Lung (tissue), 17 donors: ENCODE measurements at places on chromosomes 7 and 10.

- H3K27ac ChIP-seq, result no peak overlapping the region
- H3K36me3 ChIP-seq, result no peaks in the 10 kb centered on the region
- peaks cover 27% of the 10 kb centered on the region for H3K27me3 ChIP-seq
- H3K4me3 ChIP-seq, result no peak overlapping the region
Measured at GRCh38 chr10:26215935-26216584, 514 bp upstream of the GAD2 start.

DNA sequence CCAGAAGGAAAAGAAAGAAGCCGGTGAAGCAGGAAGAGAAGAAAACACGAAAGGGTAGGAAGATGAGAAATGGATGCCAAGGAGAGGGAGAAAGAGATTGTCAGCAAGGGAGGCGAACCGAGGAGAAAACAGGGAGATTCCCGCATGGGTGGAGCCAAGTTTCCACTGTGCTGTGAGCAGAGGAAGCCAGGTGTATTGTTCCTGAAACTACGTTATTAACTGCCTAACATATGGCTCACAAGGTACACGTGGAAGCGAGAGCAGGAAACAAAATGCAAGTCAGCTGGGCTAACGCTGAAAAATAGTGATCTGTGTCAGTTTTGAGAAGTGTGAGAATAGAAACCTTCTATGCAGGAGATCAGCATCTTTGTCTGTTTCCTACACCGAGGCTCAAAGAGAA lies 20.4 kb upstream of the HIPK2 start:
- H3K4me3 ChIP-seq, result no peak overlapping the region
- H3K27me3 ChIP-seq, result no peaks in the 10 kb centered on the region
- no peaks in the 10 kb centered on the region for H3K36me3 ChIP-seq
- no peak for DNase-seq

DNA sequence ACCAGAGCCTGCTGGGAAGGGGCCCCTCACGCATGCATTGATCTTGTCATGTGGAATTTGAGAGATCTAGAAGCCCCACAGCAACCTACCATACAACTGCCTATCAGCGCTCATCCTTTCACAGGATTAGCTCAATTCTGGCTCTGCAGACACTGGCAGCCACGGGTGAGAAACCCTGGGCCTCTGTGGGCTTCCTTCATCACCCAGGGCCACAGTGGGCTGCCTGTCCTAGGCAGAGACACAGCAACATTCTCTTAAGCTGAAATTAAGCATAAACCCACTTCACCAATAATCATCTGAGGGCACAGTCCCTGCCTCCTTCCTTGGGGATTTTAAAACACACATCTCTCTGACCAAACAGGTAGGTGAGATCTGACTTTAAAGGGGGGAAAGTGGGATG lies 3.3 kb upstream of the PRSS2 start:
- no peaks in the 10 kb centered on the region for H3K36me3 ChIP-seq
- H3K27ac ChIP-seq, result no peak overlapping the region
- no peaks in the 10 kb centered on the region for H3K4me1 ChIP-seq
- DNase-seq, result no peak
- H3K4me3 ChIP-seq, result no peak overlapping the region

DNA sequence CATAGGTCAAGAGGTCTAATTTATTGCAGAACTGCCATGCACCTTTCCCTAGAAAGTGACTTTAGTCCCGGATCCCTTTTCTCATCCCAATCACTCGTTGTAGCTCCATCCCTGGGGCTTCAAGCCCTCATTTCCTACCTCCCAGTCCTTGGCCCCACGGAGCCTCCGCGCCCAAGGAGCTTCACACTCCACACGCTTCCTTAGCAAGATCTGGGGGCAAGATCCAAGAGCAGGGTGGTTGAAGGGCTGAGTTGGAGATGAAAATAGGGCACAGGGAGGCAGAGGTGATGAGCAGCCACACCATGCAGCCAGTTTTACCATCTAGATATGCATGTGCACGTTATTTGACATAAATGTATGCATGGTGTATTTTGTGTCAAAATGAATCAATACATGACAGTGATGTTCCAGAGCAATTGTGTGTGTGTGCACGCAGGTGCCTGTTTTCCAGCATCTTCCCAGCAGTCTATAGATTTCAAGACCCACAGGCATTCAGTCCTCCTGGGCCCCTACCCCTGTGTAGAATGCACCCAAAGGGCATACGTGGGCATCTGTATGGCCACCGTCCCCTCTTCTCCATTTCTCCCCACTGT lies 6.0 kb upstream of the TRPV6 start:
- no peak overlapping the region for H3K4me3 ChIP-seq
- DNase-seq, result no peak

- H3K27ac ChIP-seq, result no peak overlapping the region
- peak; percentile 15 for DNase-seq
- H3K4me3 ChIP-seq, result peak overlapping the region; percentile 79
- no peaks in the 10 kb centered on the region for H3K27me3 ChIP-seq
- peaks cover 12% of the 10 kb centered on the region for H3K4me1 ChIP-seq
Measured at GRCh38 chr7:97871659-97872024, 566 bp downstream of the ASNS start.

GRCh38 chr7:147586526-147586925 lies 1004.0 kb upstream of the C7orf33 start:
- no peaks in the 10 kb centered on the region for H3K27me3 ChIP-seq
- no peak for DNase-seq
- no peak overlapping the region for H3K4me3 ChIP-seq
- no peaks in the 10 kb centered on the region for H3K36me3 ChIP-seq
- no peaks in the 10 kb centered on the region for H3K4me1 ChIP-seq

- no peak for DNase-seq
- no peak overlapping the region for H3K27ac ChIP-seq
- H3K4me1 ChIP-seq, result no peaks in the 10 kb centered on the region
- no peak overlapping the region for H3K4me3 ChIP-seq
Measured at GRCh38 chr10:22365644-22366434, 20.5 kb downstream of the SPAG6 start.

GRCh38 chr7:3065724-3066143 lies 22.1 kb upstream of the CARD11 start:
- H3K36me3 ChIP-seq, result no peaks in the 10 kb centered on the region
- no peak for DNase-seq
- no peaks in the 10 kb centered on the region for H3K27me3 ChIP-seq
- H3K4me3 ChIP-seq, result no peak overlapping the region
- no peaks in the 10 kb centered on the region for H3K4me1 ChIP-seq
- H3K27ac ChIP-seq, result no peak overlapping the region

GRCh38 chr7:112238852-112239610 lies 32.5 kb downstream of the ZNF277 start:
- DNase-seq, result no peak
- no peak overlapping the region for H3K27ac ChIP-seq
- no peaks in the 10 kb centered on the region for H3K27me3 ChIP-seq
- H3K4me3 ChIP-seq, result no peak overlapping the region
- no peaks in the 10 kb centered on the region for H3K4me1 ChIP-seq
- H3K36me3 ChIP-seq, result no peaks in the 10 kb centered on the region

DNA sequence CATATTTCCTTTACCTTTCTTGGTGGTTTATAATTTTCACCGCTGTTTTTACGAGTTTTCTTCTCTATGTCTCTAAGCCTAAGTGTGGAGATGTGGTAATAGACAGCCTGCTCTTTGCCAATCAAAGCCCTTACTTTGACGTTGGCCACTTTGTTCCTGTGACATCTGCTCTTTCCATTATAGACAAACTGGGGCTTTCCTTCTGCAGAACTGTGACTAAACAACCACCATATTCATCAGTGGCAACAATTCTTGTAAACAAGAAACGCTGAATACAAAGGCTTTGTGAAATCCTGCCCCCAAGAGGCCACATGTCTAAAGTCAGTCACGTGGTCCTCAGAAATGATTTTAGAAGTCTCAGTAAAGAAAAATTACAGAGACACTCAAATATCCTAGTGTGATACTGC lies 59.6 kb upstream of the CAPZA2 start:
- H3K36me3 ChIP-seq, result no peaks in the 10 kb centered on the region
- no peak overlapping the region for H3K4me3 ChIP-seq
- H3K27me3 ChIP-seq, result no peaks in the 10 kb centered on the region
- no peak overlapping the region for H3K27ac ChIP-seq
- H3K4me1 ChIP-seq, result peaks cover 16% of the 10 kb centered on the region

DNA sequence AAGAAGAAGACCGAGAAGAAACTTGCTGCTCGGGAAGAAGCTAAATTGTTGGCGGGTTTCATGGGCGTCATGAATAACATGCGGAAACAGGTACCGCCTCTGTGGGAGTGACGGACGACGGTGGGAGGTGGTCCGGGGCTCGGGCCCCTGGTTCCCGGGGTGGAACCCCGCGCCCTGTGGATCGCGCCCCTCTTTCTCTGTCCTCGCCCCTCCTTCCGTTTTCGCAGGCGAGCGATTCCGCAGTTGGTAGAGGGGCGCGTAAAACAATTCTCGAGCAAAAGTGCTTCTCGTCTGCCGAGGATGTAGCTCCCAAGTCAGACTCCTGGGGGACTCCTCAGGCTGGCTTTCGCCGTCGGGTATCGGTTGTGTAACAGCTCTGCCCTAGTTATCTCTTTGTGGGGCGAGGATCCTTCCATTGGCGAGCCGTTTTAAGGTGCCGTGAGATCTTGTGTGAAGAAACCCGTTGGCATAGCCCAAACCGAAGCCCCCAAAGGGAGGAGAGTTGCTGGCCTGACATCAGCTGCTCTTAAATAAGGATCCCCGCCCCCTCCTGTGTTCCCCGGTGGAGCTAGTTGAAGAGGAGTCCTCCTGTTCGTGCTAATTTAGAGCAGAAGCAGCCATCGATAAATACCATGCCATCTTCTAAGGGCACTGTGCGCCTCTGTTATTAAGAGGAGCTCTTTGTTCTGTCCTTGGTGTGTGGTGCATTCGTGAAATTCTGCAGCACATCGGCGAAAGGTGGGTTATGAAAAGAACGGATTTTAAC lies 655 bp downstream of the KLHL7 start:
- peak overlapping the region; percentile 90 for H3K27ac ChIP-seq
- no peaks in the 10 kb centered on the region for H3K36me3 ChIP-seq
- peaks cover 24% of the 10 kb centered on the region for H3K4me1 ChIP-seq
- H3K4me3 ChIP-seq, result peak overlapping the region; percentile 69
- H3K27me3 ChIP-seq, result no peaks in the 10 kb centered on the region

- no peaks in the 10 kb centered on the region for H3K27me3 ChIP-seq
- no peaks in the 10 kb centered on the region for H3K36me3 ChIP-seq
- no peak for DNase-seq
- peaks cover 18% of the 10 kb centered on the region for H3K4me1 ChIP-seq
- no peak overlapping the region for H3K4me3 ChIP-seq
Measured at GRCh38 chr10:27625452-27626211, 120.0 kb downstream of the MKX start.

DNA sequence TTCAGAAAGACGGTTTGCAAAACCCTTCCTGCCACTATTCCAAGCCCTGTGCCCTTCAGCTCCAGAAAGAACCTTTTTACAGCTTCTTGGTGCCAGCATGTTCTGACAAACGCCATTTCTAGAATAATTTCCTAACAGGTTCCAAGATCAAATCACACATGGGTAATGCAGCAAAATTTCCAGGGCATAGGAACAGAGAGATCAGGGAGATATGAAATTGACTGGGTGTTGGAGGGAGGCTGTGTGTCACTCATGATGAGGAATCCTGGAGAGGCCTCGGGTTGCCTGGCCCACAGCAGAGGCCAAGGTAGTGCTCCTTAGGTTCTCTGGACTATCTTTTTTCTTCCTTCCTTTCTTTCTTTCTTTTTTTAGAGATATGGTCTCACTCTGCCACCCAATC lies 29.5 kb downstream of the RAB19 start:
- H3K36me3 ChIP-seq, result no peaks in the 10 kb centered on the region
- DNase-seq, result no peak
- H3K27ac ChIP-seq, result no peak overlapping the region
- no peaks in the 10 kb centered on the region for H3K4me1 ChIP-seq
- H3K4me3 ChIP-seq, result no peak overlapping the region

DNA sequence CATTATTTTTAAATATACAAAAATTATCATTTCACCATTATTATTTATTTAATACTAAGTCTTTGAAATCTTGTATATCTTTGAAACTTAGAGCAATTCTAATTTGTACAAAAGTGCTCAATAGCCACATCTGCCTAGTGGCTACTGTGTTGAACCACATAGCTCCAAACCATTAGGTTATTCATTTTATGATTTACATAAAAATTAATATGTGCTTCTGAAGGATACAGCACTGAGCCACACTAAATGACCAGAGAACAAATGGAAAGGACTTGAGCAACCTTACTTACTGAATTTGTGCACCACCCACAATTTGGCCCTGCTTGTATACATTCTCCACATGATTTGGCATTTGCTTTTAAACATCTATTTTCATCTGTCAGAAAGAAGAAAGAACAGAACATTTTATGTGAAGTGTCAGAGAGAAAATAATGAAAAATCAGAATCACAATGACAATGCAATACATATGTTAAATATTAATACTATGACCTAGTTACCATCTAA lies 25.8 kb downstream of the ITGB1 start:
- peaks cover 5% of the 10 kb centered on the region for H3K4me1 ChIP-seq
- peaks cover 38% of the 10 kb centered on the region for H3K36me3 ChIP-seq
- H3K27ac ChIP-seq, result no peak overlapping the region
- no peak for DNase-seq
- H3K27me3 ChIP-seq, result no peaks in the 10 kb centered on the region

GRCh38 chr7:132614428-132615318 lies 38.4 kb upstream of the PLXNA4 start:
- no peak overlapping the region for H3K4me3 ChIP-seq
- H3K36me3 ChIP-seq, result no peaks in the 10 kb centered on the region
- DNase-seq, result peak; percentile 77
- H3K27me3 ChIP-seq, result no peaks in the 10 kb centered on the region
- H3K4me1 ChIP-seq, result peaks cover 4% of the 10 kb centered on the region

- H3K4me1 ChIP-seq, result no peaks in the 10 kb centered on the region
- peak; percentile 49 for DNase-seq
- H3K4me3 ChIP-seq, result no peak overlapping the region
Measured at GRCh38 chr10:11397077-11397965, 214.1 kb downstream of the USP6NL start.

DNA sequence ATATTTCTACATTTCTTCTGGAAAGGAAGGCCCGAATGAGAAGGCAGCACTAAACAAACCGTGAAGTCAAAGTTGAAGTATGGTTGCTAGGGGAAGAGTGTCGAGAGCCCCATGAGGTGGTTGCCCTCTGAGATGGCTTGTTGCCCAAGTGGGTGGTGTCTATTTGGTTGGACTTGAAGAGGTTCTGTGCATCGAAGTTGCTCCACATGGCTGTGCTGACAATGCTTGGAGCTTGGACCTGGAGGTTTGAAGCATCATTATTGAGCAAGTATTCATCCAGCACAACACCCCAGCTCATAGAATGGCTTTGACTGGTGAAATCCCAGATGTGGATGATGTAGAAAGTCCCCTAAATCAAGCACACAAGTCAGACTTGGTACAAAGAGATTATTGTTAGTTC lies 165.2 kb upstream of the CDCA7L start:
- H3K36me3 ChIP-seq, result peaks cover 3% of the 10 kb centered on the region
- H3K27ac ChIP-seq, result no peak overlapping the region
- DNase-seq, result no peak
- no peaks in the 10 kb centered on the region for H3K27me3 ChIP-seq
- no peaks in the 10 kb centered on the region for H3K4me1 ChIP-seq
- H3K4me3 ChIP-seq, result no peak overlapping the region
